ENCODE measurements at places on chromosomes 1 and 21.

DNA sequence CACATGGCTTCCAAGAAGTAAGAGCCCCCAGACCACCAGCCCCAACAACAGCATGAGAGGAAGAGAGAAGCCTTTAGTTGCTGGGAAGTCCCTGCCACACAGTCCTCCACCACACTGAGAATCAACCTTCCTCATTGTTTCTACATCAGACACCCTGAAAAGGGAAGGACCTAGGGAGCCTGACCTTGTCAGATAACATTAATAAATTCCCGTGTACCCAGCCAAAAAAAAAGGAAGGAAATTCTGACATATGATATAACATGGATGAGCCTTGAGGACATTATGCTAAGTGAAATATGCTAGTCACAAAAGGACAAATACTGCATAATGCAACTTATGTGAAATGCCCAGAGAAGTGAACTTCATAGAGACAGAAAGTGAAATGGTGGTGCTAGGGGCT is 65.6 kb upstream of the ARHGAP29 start:
- no peak for DNase-seq

GRCh38 chr1:228213917-228214808 is 6.3 kb downstream of the OBSCN start:
- no peak for DNase-seq

DNA sequence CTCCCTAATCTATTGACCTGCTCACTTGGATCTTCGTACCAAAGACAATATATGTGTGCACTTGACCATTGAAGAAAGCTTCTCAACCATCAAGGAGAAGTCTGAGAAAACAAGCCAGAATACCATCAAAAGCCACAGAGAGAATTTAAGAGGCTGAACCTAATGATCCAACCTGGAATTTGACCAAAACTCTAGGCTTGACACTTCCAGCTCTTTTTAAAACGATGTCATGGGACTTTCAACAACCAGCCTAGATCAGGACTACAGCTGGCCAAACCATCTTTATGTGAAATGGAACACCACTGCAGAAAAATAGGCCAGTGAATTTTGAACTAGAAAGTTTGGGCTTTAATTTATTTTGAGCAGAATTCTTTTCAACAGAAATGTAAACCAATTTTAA is 444.4 kb downstream of the LTN1 start:
- DNase-seq, result no peak

DNA sequence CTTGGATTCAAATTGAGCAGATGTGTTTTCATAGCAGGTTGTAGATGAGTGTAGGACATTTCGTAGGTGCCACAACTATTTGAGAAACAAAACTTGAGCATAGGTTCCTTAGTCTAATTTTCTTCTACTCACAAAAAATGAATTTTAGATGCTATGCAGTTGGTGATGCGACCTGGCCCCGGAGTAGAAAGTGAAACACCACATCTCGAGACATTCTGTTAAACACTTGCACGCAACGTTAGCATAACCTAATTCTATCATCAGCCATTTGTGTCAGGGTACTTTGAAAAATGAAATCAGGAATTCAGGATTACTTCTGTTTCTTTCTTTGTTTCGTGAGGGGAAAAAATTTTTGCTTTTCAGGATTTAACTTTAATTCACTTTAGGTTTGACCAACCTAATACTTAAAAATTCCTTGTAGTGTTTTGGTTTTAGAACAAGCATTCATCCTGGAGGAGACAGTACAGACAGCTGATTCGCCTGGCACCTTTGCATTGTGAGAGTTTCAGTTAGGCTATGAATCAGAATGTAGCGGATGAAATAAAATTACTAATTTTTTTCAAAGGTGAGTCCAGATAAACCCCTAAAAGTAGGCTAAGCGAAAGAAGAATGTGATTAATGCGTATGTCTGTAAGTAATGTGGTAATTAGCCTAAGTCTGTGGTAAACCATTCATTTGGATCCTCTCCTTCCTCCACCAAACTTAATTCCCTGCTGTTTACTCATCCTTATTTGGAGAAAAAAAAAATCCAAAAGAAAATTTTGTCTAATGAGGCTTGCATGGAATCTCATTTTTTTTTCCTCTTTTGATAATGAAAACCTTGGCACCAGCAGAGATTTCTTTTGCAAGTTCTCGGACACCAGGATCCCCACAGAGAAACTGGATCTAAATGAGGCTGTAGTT is 44.9 kb downstream of the MAP3K21 start:
- DNase-seq, result no peak

DNA sequence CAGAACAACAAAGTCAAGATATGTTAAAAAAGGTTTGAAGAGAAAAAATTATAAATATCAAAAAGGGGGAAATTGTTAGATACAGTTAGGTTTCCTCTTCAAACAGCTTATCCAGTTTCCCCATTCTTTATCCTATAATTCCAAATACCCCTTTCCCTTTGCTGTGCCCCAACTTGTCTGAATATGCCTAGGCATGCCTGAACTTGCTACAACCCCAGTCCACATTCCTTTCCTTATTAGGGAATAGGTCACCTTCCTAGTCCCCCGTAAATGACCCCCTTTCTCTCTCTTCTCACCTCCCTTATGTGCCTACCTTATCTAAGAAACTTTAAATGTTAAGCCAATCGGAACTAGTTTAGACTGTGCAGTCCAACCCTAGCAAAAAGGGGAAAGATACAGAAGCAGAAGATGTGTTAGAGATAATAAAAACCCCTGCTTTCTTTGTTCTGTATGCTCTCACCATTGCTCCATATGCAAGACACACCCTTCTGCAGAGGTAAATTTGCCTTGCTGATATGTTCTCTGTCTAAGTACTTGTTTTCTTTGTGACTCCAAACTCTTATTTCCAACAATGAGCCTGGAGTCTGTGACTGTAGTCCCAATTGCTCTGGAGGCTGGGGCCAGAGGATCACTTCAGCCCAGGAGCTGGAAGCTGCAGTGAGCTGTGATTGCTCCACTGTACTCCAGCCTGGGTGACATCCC is 810.1 kb downstream of the PLA2G4A start:
- DNase-seq, result no peak

GRCh38 chr1:11784993-11785769 is 20.6 kb downstream of the MTHFR start:
- DNase-seq, result no peak

GRCh38 chr1:15574741-15575140 is 10.1 kb downstream of the AGMAT start:
- no peak for DNase-seq

- no peak for DNase-seq
These were observed 12.2 kb upstream of the IL10 start for GRCh38 chr1:206784471-206784903.

- DNase-seq, result no peak
These were observed 359.3 kb downstream of the SMYD3 start for GRCh38 chr1:246147524-246148461.

DNA sequence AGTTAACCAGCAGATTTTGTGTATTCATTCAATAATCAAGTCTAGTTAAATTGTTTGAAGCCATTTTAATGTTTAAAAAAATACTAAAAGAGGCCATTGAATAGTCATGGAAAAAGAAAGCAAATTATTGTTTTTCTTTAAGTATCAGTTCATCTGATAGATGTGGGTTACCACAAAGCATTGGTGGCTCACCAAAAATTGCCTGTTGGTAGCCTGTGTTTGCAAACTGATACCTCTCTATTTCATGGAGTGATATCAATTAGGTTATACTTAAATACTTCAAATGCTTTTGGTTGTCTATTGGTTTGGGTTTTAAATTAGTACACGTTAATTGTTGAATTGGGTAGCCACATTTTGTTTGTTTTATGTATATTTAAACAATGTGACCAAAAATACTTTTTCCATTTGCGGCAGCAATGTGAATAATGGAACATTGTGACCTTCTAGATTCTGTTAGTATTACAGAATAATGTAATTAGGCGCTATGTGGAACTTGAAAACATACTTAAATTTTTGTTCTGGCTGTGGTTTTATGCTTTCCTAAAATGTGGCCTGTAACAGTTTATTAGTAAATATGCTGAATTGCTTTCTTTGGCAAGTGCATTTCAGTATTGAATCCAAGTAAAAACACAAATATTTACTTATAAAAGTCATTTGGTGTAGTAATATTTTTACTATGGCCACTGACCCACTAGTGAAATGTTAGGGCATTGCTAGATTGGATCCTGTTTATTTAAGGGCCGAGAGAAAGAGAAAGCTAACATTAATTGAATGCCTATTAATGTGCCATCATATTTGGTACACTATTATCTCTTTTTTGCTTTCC is 37.1 kb upstream of the NBL1 start:
- peak; percentile 14 for DNase-seq

GRCh38 chr1:115041654-115042053 is 12.0 kb downstream of the TSHB start:
- no peak for DNase-seq

- no peak for DNase-seq
These were observed 86.2 kb downstream of the DTL start for GRCh38 chr1:212121779-212122178.

DNA sequence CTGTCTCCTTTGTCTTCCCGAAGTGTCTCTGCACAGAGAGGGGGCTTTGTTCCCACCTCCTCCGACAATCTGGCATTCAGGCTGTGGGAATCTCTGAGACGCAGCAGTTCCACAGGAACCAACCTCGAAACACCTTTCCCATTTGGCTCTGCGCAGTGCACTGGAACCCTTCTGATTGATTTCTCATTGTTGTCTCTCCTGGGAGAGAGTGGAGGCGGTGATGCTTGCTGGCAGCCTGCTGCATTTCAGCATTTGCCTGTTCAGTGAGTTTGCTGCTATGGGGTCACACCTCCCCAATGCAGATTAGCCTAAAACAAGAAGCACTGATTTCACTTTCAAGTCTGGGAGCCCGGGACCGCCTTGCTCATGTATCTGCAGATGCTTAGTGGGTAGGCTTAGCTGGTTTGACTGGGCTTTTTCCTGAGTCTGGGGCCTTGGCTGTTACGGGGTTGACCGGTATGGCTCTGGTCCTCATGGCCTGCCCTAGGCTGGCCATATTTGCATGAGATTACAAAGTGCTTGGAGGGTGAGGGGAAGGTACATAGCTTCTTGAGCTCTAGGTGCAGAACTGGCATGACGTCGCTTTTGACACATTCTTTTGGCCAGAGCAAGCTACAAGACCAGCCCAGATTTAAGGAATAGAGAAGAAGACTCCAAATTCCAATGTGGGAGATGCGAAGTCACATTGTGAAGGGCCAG is 695.3 kb downstream of the PTPRU start:
- no peak for DNase-seq

GRCh38 chr1:93661829-93662474 is 19.7 kb downstream of the BCAR3 start:
- DNase-seq, result no peak

DNA sequence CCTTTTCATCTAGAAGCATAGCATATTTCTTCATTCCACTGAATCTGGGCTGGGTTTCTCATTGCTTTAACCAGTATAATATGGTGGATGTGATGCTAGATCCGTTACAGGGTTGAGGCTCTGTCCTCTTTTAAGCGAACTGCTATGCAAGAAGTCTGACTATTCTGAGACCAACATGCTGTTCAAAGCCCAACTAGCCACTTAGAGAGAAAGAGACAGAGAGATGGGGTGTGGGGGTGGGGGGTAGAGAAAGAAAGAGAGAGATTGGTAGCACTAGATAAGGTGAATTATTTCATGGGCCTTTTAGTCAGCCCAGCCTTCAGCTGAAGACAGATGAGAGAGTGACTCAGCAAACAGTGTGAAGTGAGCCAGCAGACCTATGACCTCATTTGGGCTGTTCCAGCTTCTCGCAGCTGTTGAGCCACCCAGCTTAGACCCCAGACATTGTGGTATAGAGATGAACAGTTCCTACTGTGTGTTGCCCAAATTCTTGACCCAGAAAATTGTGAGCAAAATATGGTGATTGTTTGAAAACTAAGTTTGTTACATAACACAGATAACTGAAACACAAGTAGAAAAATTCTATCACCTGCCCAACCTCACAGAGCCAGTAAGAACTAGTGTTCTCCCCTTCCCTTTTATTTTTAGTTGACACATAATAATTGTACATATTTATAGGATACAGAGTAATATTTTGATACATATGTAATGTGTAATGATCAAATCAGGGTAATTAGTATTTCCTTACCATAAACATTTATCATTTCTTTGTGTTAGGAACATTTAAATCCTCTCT is 40.7 kb upstream of the PRKACB start:
- DNase-seq, result peak; percentile 6

- no peak for DNase-seq
These were observed 60.6 kb upstream of the LRRC8B start for GRCh38 chr1:89464008-89464407.

DNA sequence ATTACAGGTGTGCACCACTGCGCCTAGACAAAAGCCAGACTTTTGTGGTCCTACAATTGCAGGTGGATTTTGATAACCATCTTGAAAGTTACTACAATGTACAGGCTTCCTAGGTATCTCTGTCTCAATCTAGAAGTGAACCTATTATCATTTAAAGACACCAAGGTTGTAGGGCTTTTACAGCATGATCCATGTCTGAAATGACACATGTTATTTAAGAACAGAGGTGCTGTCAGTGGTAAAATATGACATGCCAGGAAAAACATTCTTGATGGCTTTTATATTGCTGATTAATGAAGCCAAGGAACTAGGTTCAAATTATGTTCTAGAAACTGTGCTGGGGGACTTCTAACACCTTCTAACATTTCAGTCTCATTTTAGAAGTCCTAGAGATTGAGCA is 253.1 kb downstream of the SDCCAG8 start:
- no peak for DNase-seq
